ENCODE measurements at places on chromosomes 3 and 15.

DNA sequence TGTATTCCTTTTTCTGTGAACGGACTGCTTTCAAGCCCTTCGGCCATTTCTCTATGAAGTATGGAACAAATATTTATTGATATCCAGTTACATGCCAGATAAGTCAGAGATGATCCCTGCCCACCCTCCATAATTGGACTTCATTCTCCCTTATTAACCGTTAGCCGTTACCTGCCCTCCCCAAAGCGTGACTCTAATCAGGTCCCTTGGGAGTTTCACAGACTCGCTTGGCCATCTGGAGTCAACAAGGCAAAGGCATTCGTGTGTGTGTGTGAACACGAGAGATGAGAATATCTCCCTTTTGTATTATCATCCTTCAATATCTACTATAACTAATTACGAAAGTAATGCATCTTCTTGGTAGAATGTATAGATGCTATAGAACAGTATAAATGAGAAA, 314.5 kb downstream of the TLE3 start:
- DNase-seq: no peak

GRCh38 chr3:195591852-195592251, 8.1 kb upstream of the APOD start:
- DNase-seq: no peak

- DNase-seq: no peak
These were observed 67.6 kb downstream of the NOX5 start for GRCh38 chr15:69082021-69082502.

DNA sequence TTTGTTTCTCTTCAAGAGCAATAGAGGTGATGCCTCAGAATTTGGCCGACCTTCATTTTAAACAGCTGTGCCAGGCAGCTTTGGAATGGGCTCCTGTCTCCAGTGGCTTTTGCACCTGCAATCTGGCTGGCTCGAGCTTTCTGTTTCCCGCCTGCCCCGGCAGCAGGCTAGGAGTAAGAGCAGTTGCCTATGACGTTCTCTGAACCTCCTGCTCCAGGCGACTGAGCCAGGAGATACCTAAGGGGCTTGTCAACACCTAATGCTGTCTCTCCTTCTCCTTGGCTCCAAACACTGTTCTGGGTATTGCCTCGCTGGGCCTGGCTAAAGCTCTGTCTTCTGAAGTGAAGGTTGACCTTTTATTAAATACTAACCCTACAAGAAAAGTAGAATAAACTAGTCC, 229.9 kb downstream of the LRRN1 start:
- no peak for DNase-seq

DNA sequence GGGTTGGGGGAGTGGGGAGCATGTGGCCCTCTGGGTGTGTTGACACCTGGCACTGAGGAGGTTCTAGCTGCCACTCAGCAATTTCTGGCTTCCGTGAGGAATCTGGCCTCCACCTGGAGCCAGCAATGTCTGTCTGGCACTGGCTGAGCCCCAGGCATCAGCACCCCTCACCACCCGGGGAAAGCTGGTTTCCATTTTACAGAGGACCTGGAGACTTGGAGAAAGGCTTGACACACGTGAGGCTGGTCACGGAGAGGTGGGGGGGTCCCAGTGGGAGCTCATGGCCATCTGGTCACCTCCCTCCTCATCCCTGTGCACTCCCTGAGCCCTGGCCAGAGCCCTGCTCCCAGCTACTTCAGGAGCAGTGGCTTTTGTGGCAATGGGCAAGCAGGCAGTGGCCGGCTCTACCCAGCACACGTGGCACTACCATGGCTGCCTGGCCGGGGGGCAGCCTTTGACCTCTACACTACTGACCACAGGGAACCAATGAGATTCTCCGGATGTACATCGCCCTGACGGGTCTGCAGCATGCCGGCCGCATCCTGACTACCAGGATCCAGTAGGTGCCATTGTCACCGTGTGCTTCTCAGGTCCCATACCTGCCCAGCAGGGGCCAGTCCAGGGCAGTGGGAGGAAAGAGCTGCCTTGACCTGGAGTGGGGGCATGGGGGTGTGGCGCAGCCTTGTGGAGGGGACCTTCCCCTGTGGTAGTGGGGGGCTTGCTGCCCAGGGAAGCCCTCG, 28.5 kb downstream of the ACAD9 start:
- no peak for DNase-seq

DNA sequence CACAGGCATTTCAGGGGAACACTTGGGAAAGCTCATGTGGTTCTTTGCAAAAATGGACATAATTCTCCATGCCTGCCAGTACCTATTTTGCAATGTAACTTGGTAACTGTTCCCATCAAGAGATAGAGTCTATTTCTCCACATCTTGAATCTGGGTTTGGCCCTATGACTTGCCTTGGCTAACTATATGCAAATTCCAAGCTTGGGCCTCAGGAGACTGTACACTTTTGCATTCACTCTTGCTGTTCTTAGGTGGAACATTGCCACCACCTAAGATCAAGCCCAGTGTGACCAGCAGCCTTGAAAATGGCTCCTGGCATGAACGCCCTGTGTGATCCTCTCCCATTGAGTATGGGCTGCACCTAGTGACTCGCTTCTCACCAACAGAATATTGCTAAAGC, 19.8 kb upstream of the SMAD6 start:
- DNase-seq: no peak

DNA sequence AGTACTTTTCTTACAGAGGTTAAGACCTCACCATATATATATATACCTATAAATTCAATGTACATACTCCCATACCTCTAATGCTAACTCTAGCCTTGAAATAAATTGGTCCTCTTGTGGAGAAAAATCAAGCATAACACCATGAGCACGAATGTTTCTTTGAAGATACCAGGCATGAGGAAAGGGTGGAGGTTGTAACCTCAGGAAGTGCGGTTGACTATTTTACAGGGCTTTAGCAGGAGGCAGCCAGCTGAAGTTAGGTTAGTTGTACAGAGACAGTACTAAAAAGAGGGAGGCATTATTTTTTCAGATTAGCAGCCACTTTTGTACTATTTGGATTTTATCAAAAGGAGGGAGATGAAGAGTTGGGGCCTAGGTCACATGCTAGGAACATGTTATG, 767.0 kb downstream of the OTOL1 start:
- no peak for DNase-seq

- no peak for DNase-seq
These were observed 26.5 kb downstream of the KNG1 start for GRCh38 chr3:186743666-186744065.

GRCh38 chr3:32195995-32196540, 42.4 kb upstream of the CMTM8 start:
- DNase-seq: no peak

GRCh38 chr15:60384053-60384452, 13.7 kb downstream of the ANXA2 start:
- no peak for DNase-seq

DNA sequence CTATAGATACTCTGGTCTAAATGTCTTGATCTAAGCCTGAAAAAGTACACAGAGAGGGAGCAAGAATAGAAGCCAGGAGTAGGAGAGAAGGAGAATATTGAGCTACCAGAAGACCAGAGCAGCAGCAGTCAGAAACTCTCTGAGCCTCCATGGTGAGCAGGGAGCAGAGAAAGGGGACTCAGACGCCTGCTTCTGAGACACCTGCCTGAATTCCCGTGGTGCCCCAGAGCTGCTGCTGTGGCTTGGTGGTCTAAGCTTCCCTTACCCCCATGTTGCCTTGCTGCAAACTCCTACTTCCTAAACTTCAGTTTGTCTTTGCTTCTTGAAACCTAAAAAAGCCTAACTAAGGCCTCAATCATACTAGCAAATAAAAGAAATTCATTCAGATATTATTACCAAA, 94.9 kb upstream of the STRIT1 start:
- no peak for DNase-seq

DNA sequence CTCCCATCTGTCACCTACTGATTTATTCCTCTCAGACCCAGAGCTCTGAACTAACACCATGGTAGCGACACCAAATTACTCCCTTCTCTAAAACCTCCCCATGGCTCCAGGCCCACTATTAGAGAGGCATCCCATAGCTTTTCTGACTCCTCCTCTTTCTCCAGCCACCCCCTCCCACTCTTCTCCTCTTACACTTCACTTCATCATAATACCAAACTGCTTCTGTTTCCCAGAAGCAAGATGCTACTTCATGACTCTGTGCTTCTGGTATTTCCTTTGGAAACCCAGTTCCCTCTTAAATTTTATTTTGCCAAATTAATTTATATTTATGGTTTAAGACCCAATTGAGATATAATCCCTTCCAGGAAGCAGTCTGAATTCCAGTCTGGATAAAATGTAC, 465.1 kb upstream of the PDZRN3 start:
- DNase-seq: no peak

DNA sequence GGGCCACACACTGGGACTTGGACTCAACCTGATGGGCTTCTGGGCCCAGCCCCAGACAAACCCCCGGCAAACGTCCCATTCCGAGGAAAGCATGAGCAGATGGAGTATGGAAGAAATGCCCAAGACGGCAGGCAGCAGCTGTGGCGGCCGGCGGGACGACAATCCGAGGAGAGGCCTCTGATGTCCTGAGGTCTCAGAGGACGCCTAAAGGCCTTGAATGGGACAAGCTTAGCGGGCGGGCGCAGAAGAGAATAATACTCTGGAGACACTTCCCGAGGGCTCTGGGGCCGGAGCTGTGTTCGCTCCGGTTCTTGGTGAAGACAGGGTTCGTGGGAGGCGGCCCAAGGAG, 482 bp upstream of the OGG1 start:
- DNase-seq: no peak

DNA sequence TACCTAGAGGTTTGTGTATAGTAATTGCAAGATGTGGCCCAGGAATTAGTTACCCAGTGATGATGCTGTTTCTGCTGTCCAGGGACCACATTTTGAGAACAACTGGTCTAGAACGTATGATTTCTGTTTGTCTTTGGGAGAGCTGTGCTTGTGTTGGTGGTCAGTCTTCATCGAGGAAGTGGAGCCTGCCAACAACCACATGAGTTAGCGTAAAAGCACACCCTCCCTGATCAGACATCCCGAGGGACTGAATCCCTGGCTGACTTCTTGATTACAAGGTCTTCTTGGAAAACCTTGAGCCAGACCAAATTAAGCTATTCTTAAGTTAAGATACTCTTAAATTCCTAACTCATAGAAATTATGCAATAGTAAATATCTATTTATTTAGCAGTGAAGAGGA, 81.7 kb upstream of the ZPLD1 start:
- no peak for DNase-seq

GRCh38 chr3:40828741-40829415, 304.1 kb downstream of the ZNF621 start:
- no peak for DNase-seq

DNA sequence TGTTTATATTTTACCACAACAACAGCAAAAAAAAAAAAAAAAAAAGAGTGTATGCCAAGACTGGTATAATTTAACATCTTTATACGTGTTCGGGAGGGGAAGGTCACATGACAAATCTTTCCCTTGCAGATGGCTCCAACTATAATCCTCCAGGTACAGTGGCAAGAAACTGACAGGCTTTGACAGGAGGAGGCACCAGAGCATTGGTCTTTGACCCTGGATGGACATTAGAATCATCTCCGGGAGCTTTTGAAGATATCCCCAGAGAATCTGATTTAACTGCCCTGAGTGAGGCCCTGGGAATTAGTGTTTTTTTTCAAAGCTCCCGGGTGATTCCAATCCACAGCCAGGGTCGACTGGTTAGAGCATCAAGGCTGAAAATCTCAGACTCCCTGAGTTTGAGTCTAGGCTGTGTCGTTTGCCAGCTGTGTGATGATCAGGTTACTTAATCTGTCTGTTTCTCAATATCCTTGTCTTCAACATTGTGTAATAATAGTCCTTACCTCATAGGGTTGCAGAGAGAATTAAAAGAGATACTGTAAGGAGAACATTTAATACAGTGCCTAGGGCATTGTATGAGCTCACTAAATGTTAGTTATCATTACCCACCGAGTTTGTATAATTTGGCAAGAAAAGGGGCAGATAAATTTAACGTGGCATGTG, 8.9 kb upstream of the SEMA5B start:
- no peak for DNase-seq

GRCh38 chr15:63357061-63357460, 24.6 kb downstream of the CA12 start:
- DNase-seq: no peak

DNA sequence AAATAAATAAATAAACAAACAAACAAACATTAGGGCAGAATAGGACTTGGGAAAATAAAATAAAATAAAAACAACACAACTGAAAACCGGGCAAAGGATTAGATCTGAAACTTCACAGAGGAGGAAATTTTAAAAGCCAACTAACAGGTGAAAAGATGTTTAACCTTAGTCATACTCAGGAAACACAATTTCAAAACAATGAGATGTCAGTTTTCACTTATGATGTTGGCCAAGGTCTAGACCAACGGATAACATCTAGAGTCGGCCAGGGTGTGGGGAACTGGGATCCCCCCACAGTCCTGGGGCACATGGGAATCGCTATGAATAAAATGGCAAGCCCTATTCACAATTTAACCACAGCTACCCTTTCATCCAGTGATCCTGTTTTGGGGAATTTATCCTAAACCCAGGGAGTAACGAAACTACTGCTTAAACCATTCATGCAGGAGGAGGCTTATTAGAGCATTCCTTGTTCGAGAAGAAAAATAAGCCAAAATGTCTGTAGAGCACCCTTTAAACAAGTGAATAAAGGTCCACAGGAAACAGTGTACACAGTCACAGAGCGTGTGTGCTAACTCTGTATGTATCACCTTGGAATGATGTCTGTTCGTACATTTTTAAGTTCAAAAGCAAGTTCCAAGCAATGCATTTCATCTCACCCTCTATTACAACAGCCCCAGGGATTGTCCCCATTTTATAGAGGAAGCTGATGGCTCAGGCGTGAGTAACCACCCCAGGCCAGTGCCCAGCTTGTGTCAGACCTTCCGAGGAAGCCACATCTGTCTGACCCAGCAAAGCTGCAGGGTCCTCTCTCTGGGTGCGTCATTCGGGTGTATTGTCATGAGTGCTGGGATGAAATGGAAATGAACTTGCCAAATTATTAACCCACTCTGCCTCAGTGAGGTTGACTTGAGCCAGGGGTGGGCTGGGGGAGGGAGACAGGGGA, 6.3 kb upstream of the ANPEP start:
- DNase-seq: no peak

DNA sequence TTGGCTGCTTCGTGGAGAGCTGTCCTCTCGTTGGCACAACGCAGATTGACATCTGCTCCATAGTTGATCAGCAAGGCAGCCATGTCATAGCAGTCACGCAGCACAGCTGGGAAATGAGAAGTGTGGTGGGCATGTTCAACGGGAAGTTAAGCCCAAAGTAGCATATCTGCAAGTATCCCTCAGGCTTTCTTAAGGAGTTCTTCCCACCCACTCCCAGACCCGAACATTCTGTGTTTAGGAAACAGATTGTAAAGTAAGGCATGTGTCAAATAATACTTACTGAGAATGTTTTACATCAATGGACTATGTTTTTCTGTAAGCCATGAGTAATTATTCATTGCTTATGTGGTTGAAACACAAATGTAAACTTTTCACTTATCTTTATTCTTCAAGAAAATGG, 9.2 kb downstream of the ASB14 start:
- DNase-seq: no peak

GRCh38 chr15:64738226-64739095, 36.9 kb downstream of the RBPMS2 start:
- no peak for DNase-seq

DNA sequence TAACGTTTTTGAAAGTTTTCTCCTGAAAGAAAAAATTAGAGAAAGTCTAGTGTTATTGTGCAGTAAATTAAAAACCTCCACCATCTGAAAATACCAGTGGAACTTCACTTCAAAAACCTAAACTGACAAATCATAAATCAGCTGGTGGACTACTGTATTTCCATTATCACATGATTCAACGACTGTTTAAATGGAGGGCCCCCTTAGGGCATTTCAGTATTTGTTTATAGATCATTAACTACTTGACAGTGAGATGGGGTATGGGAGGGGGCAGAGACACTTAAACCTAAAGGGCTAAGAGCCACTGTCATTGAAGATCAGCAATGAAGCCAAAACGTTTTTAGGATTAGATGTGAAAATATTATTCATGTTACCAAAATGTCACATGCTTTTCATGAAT, 8.8 kb upstream of the C15orf61 start:
- DNase-seq: no peak
